ENCODE measurements at places on chromosomes 4 and X. TPM values are rescaled to one million over a fixed set of nuclear protein-coding genes. Genes with fewer than 3 reads are reported as not detected.

- DNase-seq, result no peak
These were observed 34.7 kb upstream of the MAB21L2 start for GRCh38 chr4:150547154-150547838.

DNA sequence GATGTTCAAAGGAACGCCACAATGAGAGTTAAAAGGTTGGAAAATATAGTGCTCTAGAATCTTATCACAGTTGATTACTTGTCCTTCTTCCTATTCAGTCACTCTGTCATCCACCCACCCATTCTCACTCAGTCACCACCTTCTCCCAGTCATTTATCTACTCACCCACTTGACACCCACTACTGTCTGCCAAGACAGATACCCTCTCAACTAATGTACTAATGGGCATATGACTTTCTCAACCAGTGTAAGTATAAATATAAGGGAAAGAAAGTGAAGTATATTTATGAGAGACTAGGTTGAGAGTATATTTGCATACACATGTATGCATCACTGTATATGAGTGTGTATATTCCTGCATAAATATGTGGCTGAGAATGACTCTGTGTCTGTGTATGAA is 20.0 kb downstream of the MID2 start:
- no peak for DNase-seq

DNA sequence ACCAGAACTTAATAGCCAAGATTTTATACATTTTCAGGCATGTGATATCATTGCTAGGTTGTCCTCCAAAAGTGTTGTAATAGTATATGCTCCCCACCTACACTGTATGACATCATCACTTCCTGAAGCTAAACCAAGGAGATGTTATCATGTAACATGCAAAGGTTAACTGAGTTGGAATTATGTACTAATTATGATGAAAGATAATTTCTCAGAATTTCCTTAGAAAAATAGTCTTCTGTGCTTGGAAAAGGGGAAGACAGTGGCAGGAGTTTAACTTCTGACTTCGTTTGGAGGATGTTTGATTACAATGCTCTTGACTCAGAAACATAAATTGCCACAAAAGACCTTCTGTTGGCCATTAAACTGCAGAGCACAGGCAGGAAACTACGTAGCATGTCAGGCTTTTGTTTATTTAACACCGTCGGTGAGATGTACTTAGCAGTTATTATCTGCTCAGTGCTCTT is 83.6 kb upstream of the GUCY1A1 start:
- peak; percentile 17 for DNase-seq

- DNase-seq, result no peak
These were observed 561.3 kb upstream of the GRIA3 start for GRCh38 chrX:122622795-122623194.

DNA sequence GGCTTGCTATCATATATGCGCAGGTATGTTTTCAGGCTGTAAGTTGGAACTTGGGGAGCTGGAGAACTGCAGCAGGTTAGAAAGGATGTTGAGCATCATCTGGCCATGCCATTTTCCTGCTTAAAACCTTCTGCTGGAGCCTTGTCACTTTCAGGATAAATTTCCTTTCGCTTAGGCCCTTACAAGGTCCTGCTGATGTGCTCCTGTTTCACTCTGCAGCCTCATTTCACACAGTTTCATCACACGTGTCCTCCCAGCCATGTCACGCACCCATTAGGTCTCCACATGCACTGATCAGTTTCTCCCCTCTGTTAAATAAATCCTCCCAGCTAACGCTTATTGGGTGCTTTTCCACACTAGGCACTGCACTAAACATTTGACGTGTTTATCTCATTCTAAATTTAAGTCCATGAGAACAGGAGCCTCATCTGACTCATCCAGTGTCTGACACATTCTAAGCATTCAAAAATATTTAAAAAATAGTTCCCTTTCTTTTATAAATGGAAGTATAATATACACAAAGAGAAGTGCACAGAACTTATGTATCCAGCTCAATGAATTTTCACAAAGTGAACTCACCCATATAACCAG is 14.5 kb downstream of the SOD3 start:
- peak; percentile 41 for DNase-seq

DNA sequence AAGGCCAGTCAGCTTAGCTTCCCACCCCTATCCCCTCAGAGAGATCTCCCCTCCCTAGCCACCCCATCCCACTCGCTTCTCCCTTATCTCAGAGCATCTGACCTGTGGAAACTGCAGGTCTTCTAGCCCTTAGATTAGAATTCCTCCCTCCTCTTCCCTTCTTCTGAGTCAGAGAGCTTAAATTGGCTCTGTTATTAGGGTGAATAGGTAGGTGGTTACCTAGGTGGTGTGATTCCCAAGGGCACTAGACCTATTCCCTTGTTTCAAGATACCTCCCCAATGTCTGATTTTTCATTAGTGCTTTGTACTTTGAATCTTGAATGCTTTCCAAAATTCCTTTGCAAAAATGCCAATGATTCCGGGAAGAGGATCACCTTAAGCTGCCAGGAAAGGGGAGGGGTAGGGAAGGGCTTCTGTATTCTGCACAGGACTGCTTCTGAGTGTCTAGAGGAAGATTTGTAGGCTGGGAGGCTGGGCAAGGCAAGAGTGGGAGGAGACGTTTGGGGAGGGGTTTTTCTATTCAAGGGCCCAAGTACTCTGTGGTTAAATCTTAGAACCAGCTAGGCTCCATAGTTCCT is 24.5 kb upstream of the MSN start:
- DNase-seq, result no peak

- DNase-seq, result no peak
These were observed 116.8 kb downstream of the NAA11 start for GRCh38 chr4:79209081-79209480.

GRCh38 chrX:51857159-51857733 is 36.2 kb upstream of the MAGED1 start:
- no peak for DNase-seq

GRCh38 chr4:128456171-128456570 is 168.6 kb upstream of the PGRMC2 start:
- no peak for DNase-seq

The ANKRD17 gene
- 52.6 TPM for total RNA-seq

The ZNF41 gene
- 6.2 TPM for total RNA-seq

The KIAA0232 gene
- total RNA-seq, result 21.2 TPM

The TENT5D gene
- not detected for total RNA-seq

The IL1RAPL1 gene
- total RNA-seq, result not detected

The ARL13A gene
- not detected for total RNA-seq

The TCEAL6 gene
- total RNA-seq, result not detected

The CTBP1 gene
- total RNA-seq, result 125 TPM

Data from HFFc6 (cell line).